ENCODE measurements at places on chromosomes 5 and 9.

DNA sequence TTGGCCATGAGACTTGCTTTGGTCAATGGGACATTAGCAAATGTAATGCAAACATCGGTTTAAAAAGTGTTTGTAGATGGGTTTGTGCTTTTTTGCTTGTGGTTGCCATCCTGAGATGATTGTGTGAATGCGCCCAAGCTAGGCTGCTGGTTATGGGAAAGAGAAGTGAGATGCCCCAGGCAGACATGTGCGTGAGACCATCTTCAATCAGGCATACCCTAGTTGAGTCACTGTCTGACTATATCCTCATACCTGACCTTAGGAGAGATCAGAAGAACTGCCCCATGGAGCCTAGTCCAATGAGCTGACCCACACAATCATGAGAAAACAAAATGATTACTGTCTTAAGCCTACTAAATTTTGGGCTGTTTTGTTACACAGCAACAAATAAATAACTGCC lies 36.8 kb upstream of the ZNF608 start:
- DNase-seq, result no peak

- DNase-seq, result peak; percentile 29
Observed at GRCh38 chr5:179227580-179228311, 117.5 kb downstream of the ADAMTS2 start.

- no peak for DNase-seq
Observed at GRCh38 chr5:73022471-73023169, 66.8 kb downstream of the FCHO2 start.

DNA sequence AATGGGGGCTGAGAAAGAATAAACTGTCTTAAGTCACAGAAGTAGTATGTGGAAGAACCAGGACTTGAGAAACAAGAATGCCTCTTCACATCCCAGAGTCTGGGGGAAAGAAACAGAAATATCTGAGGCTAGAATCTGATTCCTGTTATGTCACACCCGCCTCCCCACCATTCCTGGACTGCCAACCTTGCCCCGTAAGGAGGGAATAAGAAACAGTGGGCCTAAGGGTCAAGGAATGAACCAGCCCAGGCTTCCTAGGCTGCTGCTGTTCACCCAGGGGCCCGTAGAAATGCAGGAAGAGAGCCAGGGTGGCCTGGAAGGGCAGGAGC lies 4.3 kb downstream of the PCDH1 start:
- no peak for DNase-seq

DNA sequence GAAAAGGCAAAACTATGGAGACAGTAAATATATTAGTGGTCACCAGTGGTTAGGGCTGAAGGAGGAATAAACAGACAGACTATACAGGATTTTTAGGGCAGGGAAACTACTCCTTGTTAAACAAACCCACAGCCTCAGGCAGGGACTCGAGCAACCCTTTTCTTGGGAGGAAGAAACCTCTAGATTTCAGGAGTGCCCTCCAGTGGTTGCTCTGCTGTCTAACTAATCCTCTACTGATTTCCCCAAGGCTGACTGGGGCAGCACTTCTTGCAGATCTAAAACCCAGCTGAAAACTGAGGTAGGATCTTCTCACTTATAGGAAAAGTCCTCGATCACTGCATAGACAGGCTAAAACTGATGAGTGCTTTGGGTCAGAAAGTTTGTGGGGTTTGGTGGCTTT lies 176.8 kb downstream of the ISOC1 start:
- DNase-seq, result no peak

DNA sequence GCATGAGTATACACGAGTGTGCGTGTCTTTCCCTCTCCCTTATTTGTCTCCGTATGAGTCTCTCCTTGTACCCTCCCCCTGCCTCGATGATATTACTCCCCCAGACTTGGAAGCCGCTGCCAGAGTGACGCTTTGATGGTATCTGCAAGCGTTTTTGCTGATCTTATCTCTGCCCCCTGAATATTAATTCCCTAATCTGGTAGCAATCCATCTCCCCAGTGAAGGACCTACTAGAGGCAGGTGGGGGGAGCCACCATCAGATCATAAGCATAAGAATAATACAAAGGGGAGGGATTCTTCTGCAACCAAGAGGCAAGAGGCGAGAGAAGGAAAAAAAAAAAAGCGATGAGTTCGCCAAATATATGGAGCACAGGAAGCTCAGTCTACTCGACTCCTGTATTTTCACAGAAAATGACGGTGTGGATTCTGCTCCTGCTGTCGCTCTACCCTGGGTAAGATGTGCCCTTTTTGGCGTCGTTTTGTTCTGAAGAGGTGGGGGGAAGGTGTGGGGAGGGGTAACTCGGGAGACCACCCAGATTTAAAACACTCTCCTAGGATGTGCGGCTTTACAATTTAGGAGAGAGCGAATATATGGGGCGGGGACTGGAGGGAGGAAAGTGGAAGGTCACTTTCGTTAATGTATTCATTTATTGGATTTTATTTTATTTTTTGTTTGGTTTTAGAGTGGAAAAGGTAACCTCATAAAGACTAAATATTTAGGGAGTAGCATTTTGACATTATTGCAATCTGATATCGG lies at the start of gene GABRG2:
Gene GABRG2 (plus strand): TSS at position 119 of the 757 bp plus-strand sequence. CDS start 227 bp downstream, at position 346.
- DNase-seq, result no peak

- DNase-seq, result no peak
Observed at GRCh38 chr5:154345255-154345952, 100.4 kb upstream of the SAP30L start.

DNA sequence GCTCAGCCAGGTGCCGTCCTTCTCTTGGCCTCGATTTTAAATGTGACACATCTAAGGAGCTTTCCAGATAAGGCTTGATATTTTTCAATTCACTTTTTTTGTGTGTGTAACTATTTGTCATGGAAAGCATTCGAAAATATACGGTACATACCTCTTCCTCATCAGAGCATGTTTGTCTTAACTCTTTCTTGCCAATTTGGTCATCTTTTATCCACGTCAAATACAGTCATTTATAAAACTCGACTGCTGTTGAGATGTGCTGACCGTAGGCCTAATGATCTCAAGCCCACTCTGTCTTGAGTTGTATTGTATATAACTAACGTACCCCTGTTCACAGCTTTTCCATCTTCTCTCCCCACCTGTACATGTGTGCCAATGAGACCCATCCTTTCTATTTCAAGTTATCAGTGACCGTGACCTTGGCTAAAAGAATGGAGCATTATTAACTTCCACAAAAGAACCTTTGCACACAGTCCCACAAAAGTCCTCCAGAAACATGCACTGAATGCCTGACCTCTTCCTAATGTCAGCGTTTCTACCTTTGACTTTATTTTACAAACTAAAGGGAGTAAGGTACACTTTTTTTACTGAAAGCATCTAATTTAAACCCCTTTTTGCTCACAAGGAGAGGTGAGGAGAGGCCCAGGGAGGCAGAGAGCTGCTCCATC lies 61.6 kb downstream of the IPPK start:
- DNase-seq, result no peak

DNA sequence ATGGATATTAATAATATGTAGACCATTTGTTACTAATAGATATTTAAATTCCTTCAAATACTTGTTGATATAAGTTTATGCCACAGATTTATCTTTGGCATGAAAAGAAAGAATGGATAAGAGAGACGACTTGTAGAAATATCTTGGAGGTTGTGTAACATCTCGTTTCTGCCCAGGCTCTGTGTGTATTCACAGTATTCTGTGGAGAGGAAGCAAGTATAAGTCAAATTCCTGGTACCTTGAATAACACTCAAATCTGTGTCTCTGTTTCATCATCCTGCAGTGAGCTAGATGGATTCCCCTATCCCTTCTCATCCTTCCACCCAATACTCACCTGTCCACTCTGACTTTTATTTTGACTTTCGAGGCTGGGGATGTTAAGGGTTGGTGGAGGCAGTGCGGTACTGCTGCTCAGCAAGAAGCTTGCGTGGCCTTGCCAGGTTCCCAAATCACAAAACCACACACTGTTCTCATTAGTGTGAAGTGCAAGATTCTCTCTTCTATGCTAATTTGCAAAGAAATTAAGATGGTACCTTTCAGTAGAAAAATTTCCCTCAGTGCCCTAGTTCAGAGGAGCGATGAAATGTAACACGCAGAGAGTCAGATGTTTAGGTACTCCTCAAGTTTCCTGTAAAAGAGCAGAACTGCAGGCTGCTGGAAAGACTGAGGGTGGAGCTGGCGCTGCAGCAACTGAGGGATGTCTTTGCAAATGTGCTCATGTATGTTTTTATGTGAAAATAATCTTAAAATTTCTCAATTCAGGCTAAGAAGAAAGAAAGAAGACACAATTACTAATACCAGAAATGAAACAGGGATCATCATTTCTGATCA lies 42.6 kb upstream of the ANKRD18A start:
- DNase-seq, result no peak

DNA sequence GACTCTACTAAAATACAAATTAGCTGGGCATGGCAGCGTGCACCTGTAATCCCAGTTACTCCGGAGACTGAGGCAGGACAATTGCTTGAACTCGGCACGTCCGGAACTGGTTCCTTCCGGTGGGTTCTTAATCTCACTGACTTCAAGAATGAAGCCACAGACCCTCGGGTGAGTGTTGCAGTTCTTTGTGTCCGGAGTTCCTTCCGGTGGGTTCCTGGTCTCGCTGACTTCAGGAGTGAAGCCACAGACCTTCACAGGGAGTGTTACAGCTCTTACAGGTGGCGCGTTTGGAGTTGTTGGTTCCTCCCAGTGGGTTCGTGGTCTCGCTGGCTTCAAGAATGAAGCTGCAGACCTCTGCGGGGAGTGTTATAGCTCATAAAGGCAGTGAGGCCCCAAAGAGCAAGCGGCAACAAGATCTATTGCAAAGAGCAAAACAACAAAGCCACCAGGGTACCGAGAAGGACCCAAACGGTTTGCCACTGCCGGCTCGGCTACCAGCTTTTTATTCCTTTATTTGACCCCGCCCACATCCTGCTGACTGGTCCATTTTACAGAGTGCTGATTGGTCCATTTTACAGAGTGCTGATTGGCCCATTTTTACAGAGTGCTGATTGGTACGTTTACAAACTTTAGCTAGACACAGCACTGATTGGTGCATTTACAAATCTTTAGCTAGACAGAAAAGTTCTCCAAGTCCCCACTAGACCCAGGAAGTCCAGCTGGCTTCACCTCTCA lies 28.6 kb upstream of the SLC6A19 start:
- no peak for DNase-seq

DNA sequence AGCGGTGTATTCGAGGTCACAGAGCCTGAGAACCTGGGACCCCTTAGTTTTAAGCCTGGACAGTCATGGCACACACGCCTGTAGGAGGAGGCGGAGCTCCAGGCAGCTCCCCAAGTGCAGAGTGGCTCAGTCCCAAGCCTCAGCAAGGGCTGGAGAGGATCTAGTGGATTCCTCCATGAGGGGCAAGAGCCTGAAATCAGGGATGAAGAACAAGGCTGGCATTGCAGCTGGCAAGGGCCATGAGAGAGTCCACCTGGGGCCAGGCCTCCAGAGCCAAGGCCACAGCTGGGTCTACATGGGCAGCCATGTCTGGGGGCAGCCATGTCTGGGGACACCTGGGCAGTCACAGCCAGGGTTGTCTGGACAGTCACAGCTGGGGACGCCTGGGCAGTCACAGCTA lies 21.9 kb downstream of the ADAMTSL2 start:
- no peak for DNase-seq

DNA sequence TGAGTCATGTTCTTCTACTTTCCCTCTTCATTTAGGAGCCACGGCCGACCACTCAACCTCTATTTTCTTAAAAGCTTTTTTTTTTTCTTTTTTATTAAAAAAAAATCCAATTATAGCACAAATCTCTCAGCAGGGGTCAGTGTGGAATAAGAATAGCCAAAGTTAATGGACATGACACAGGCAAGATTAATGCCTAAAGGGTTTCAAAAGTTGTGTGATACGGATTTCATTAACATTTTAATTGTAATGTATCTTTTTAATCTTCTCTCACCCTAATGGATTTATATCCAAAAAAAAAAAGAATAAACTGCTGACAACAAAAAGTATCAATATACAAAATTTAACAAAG lies 5.4 kb downstream of the NACC2 start:
- no peak for DNase-seq

DNA sequence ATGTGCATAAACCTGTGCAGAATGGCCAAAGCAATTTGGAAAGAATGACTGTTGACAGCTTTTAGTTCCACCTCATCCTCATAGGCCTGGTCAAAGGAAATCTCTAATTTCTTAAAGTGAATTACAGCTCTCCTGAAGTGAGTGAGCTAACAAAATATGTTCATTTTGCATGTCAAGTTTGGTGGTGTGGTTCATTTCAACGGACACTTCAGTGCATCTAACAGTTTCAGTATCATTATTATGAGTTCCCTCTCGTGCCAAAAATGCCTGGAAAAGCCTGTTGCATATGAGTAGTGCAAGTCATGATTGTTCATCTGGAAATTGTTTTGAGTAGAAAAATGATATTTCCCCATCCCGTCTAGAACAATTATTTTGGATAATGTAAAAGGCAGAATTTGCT lies 53.2 kb upstream of the HMHB1 start:
- no peak for DNase-seq

DNA sequence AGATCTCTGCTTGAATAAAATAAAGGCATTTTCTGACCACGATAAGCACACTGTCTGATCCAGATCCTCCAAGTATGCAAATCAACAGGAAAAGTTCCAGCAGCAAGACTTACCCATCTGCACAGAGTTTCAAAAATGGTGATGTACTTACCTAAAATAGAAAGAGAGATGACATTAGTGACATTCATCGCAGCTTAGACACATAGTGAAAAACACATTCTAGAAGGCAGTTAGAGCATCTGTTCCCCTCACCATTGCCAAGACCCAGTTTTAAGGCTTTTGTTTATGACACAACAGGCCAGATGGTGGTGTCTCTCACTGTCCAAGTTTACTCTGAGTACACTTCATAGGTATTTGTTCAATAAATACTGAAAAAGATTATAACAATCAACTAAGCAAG lies 207.7 kb downstream of the PDE4D start:
- DNase-seq, result no peak

DNA sequence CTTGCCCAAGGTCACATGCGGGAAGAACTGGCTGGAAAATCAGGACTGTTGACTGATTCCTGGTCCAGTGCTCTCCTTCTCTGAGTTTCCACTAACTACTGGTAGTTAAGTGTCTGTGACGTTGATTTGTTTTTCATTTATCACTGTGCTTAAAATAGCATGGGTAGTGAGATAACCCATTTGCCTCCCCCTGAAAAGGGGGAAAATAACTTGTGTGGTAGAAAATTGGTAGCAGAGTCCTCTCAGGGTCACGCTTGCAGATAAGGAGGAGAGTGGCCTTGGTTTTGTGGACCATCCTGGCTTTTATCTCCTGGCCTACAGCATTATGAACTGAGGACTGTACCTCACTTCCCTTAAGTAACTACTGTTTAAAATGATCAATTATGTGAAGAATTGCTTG lies 10.9 kb downstream of the FUBP3 start:
- DNase-seq, result no peak

DNA sequence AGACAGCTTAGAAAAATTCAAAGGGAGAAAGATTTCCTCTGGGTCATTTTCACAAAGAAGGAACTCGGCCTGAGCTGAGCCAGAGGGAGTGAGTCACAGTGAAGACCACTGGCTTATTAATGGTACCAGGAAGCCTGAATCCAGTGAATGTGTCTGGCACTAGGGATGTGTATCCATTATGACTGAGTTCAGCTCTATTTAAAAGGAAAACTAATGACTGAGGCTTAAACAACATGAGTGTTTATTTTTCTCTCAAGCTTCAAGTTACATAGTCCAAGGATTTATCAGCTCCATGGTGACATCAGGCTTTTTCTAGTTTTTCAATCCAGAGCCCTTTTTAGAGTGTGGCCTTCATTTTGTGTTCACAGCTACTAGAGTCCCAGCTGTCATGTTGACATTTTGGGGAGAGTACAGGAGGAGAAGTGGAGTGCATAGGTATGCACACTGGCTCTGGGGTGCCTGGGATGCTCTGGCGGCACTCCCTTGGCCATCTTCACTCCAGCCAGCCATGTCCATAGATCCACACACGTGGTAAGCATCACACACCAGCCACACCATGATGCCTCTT lies 159.5 kb upstream of the ERCC6L2 start:
- DNase-seq, result no peak

Measured in left hindlimb (tissue), 1 donor.